ENCODE measurements at places on chromosomes 11 and 22.

GRCh38 chr11:72433455-72434036, 785 bp downstream of the CLPB start:
- DNase-seq, result peak; percentile 5

- no peak for DNase-seq
Measured at GRCh38 chr11:57493507-57494503, 21.7 kb downstream of the SLC43A1 start.

DNA sequence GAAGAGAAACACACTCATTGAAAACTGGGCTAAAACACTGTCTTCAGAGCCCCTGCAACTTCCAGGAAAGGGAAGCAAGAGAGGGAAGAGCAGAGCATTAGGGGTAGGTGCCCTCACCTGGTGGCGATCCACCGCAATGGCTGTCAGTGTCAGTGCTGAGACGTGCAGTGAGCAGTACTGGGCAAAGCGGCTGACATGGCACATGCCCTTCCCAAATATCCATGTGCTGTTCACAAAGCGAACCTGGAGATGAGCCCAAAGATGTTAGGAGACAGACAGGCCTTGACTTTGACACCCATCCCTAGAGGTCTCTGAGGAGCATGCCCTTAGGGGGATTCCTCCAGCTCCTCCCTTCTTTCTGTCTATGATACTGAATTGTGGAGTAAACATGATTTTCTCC, 4.9 kb downstream of the GPR83 start:
- DNase-seq, result no peak

DNA sequence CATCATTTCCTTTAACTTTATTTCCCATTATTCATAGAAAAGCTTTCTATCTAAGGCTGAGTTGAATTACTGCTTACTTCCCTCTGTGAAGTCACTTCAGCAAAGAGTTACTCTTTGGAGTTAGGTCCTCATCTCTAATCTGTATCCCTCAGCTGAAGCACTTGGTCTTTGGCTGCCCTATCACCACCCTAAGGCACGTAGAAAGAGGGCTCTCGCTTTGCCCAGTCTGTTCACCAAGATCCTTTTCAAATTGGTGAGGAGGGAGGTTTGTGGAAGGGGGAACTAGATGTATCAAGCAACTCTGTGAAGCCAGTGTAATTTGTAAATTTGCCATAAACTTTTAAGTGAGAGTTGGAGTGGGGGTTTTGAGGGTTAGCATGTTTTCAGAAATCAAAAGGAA, 43.4 kb downstream of the PAX6 start:
- DNase-seq, result no peak

DNA sequence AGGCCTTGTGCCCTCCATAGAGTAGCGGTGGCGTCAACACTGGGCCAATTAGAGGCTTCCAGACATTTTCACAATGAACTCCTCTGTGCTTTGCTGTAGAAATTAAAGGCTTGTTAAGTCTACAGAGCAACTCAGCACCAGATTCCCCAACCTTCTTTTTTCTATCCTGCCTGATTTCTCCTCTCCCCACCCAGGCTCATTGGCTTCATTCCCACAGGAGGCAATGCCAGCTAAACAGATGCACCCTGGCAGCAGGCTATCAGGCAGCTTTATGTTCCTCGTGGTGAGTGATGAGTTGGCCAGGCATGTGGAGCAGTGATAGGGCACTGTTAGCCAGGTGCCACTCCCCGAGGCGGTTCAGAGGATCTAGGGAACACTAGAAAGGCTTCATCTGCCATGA, 4.8 kb downstream of the DIXDC1 start:
- DNase-seq, result no peak

DNA sequence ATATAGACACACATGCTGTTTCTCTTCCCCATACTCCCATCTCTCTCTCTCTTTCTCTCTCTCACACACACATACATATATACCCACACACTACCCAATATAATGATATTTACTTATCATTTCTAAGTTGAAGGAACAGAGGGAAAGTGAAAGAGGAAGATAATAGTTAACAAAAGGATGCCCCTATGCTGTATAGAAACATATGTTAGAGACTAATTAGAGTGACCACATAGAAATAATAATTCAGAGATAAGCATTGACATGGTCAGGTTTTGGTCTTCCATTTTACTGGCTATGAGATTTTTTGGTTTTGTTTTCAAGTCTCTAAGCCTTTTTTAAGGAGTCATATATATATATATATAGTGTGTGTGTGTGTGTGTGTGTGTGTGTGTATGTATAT, 445.7 kb upstream of the CHORDC1 start:
- no peak for DNase-seq

DNA sequence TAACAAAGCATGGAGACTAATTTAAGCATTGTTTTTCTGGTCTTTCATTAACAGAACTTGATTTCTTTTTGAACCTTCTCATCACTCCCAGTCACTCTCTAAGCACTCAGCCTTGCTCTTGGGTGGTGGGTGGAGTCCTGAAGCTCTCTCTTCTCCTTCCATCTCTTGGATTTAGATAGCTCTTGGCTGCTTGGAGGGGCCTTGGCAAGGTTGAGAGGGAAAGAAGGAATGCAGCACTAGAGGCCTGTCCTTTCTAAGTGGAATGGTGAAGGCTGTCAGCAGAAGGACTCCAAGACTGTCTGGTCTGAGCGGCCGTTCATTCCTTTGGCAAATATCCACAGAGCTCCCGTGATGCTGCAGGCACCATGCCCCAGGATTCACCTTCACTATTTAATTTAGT, 168.6 kb upstream of the E2F8 start:
- DNase-seq, result no peak

GRCh38 chr11:10414659-10415058, 40.4 kb upstream of the AMPD3 start:
- DNase-seq, result peak; percentile 26

DNA sequence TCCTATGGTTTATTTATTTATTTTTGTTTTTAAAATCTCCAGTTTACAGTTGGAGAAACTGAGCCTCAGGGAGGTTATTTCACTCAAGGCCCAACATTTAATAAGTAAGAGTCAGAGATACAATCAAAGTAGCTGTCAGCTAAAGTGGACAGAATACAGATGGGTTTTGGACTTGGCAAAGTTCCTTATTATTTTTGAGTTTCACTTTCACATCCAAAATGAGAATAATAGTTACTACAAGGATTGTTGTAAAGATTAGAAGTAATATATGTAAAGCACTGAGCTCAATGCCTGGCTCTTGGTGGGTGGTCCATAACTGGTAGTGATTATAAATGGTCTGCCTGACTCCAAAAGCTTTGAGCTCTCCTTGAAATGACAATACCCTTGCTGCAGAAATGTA, 87.5 kb upstream of the SESN3 start:
- DNase-seq, result no peak

- DNase-seq, result peak; percentile 57
Measured at GRCh38 chr22:41352058-41352457, 29.7 kb upstream of the TEF start.

GRCh38 chr11:86251345-86251744, 6.8 kb downstream of the EED start:
- DNase-seq, result no peak

- DNase-seq, result no peak
Measured at GRCh38 chr11:45941285-45941684, 18.8 kb downstream of the LARGE2 start.
